ENCODE measurements at places on chromosomes 1 and 21. TPM values are rescaled to one million over a fixed set of nuclear protein-coding genes. Genes with fewer than 3 reads are reported as not detected.

- DNase-seq, result no peak
Observed at GRCh38 chr1:72322910-72323309, 40.6 kb upstream of the NEGR1 start.

- DNase-seq, result no peak
Observed at GRCh38 chr1:226786550-226786949, 47.5 kb upstream of the ITPKB start.

- DNase-seq, result no peak
Observed at GRCh38 chr1:70979881-70980280, 67.7 kb downstream of the PTGER3 start.

GRCh38 chr1:218200979-218201378, 84.1 kb upstream of the RRP15 start:
- no peak for DNase-seq

GRCh38 chr21:36909901-36910561, 56.4 kb downstream of the HLCS start:
- no peak for DNase-seq

- no peak for DNase-seq
Observed at GRCh38 chr1:52474807-52475206, 70.4 kb downstream of the PRPF38A start.

The SLC6A9 gene
- total RNA-seq, result 12.2 TPM

Measured in posterior vena cava (tissue), 2 donors.